OCI-M1 (cell line): ENCODE measurements at places on chromosomes 1 and 21.
A peak's percentile ranks its signal among the peaks of the same experiment; 100 is the strongest.

GRCh38 chr1:116763787-116764465 lies 9.7 kb downstream of the CD2 start:
- DNase-seq, result peak; percentile 50

DNA sequence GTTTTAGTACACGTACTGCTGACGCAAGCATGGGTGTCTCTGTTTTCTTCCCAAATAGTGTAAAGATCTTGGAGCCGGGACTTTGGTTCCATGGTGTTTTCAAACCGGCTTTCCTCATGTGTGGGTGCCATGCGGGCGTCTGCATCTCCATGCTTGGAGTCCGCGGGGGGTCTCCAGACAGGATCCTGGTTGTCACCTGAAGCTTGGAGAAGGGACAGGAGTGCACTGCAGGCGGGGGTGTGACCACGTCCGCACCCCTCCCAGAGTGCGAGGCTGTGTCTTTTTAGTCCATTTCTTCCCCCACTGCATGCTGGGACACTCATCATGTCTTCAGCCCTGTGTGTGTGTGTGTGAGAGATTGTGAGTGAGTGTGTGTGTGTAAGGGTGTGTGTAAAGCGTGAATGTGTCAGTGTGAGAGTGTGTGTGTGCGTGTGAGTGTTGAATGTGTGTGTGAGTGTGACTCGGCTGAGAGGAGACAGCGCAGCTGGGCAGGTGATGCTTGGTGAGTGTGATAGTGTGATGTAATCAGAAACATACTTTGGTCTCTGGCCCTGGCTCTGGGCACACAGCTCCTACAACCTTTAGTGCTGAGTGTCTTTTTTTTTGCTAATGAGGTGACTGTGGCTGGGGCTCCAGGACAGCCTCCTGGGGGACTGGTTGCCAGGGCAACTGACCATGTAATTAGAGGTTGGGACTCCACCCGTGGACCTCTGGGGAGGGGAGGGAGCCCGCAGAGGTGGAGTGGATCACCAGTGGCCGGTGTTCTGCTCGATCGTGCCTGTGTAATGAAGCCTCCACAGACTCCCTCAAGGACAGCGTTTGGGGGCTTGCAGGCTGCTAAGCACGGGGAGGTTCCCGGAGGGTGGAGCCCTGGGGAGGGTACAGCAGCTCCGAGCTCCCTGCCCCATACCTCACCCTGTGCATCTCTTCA lies 55.1 kb downstream of the AGPAT3 start:
- no peak for DNase-seq

DNA sequence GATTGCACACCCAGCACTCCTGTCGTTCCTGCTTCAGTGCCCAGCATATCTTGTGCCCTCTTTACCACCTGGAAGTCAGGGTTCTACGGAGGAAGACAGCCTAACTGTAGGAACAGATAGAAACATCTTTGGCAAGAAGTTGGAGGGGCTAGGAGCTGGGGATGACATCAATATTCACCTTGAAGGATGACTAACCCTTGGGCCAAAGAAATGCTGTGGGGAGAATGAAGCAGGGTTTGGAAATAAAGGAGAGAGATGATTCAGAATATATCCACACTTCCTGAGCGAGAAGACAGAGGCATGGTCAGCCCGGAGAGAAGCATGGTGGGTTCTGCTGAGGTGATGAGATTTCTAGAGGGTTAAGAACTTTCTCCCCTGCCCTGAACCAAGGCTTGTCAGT lies 4.6 kb upstream of the NKAIN1 start:
- DNase-seq, result no peak

DNA sequence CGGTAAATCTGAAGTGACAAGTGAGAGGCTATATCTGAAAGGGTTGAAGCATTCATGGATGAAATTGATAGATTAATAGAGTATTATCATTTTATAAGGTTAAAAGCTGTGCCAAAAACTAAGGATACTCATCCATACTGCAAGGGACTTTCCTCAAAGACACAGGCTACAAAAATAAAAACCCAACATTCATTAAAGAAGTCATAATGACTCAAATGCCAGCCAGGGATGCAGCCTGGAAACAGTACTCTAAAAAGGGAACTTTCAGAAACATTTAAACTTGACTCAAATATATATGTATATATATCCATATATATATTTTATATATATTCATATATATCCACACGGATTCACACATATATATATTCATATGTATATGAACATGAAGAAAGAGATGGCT lies 1.1 kb upstream of the TIAM1 start:
- no peak for DNase-seq

DNA sequence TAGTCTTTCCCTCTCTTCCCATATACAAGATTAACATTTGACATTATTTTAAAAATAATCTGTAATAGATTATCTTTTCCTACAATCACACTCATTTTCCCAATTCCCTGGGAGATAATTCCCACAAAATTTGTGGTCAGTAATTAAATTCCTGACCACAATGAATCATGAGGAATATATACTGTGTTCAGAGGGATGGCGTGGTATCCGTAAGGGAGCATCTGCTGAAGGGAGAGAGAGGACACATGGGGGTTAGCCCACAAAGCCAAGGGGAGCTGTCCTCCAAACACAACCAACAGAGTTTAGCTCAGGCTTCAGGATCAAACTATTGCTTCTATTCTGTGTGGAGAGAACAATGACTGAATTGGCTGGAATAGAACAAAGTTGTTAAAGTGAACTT lies 57.1 kb upstream of the PPP2R5A start:
- DNase-seq, result no peak

DNA sequence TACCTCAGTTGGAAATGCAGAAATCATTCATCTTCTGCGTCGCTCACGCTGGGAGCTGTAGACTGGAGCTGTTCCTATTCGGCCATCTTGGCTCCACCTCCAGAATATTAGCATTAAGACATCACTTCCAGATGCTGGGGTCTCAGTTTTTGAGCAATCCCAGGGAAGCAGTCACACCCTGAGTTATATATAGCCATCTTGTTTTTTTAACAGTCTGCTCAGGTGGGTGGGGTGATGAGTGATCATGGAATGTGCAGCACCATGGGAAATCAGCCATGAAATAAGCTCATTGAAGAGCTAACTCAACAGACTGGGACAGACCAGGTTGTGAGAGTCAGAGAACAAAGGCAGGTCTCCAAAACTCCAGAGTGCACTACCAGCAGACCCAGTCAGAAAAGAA lies 27.0 kb upstream of the HMGB4 start:
- no peak for DNase-seq

- DNase-seq, result no peak
Observed at GRCh38 chr1:228961511-228961910, 226.2 kb downstream of the RHOU start.

DNA sequence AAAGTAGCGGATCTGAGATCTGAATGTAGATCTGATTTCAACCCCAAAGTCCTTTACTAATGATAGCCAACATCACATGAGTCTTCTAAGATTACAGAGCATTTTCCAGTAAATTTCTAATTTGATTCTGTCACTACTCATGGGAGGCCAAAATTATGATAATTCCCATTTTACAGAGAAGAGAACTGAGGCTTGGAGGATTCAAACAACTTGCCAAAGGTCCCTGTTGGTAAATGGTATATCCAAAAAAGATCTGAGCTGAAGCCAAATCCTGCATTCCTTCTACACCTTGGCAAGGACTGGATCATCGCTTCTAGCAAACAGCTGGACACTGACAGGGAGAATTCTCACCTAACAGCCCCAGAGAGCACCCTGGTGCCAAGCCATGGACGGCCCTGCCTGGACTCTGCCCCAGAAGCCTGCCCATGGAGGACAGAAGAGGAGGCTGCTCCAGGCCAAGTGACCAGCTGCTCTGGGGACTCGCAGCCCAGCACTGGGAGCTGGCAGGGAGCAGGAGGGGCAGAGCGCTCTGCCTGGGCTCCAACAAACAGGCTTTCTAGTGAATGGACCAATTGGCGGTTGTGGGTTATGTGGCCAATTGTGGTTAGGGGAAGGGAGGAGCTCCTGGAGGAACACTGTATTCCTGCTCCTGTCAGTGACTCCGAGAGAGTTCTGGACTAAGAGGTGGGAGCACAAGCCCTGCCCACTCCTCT lies 6.4 kb upstream of the CSF1 start:
- no peak for DNase-seq

DNA sequence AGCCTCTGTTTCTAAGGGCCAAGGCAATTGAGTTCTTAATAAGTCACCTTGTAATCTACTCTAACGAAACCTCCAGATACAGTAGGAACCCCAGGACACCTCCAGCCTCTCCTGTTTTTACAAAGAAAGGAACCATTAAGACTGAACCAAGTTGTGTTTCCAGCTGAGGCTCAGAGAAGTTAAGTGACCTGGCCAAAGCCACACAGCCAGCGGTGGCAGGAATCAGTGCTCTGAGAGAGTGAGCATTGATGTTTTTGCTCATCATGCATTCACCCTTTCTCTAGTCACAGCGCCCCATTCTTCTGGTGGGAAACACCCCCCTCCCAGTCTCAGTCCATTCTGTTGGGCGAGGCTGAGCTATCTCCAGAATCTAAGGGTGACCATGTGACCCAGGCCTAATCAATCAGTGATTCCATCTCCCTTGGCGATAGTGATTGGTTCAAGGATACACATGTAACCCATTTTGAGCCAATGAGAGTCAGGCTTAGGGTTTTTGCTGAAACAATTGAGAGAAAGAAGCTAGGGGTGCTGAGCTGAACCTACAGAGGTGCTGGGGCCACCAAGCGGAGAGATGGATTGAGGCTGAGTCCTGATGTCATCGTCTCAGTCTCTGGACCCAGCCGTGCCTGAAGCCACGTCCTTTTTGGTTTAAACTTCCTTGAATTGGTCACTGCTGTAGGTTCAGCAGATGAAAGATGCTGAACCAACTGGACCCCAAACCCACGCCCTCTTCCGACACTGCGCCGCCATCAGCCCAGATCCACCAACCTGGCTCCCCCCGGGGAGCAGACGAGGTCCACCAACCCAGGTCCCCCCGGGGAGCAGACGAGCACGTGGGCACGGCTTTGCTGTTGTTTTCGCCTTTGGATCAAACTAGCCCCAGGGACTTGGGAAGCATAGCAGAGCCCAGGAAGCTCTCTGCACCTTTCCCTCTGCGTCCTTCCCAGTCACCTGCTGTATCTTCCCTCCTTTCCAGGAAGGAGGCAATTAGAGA lies 28.0 kb upstream of the RERE start:
- DNase-seq, result no peak

DNA sequence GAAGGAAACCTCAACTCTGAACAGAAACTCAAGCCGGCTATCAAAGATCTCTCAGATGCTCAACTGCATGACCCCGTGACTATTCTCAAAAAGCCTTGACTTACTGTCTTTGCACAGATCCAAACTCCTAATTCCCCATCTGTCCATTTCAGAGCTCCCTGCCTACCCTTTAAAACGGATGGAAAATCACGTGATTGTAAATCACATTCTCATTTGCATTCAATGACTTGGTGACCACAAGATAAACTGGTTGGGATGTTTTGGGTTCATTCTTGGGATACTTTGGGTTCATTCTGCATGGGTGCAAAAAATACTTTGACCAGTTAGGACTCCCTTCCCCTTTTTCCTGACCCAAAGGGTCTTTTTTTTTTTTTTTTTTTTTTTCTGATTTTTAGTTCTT lies 41.3 kb upstream of the RUNX1 start:
- DNase-seq, result no peak

GRCh38 chr1:193614817-193615216 lies 428.4 kb upstream of the B3GALT2 start:
- DNase-seq, result peak; percentile 20

DNA sequence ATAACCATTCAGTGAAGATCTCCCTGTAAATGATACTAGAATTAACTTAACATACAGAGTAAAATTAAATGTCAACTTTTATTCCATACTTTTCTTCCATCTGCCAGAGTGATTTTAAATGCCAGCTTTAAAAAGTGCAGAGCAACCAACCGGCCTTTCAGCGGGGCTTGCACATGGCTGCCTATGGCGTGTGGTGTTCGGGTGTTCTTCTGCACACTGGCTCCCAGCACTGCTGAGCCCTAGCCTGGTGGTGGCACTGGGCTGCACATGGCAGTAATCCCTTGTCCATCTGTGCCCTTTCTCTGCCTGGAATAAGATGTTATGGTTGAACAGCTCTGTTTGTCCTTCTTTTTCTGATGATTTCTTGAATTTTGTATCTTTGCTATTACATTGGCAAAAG lies 156.3 kb downstream of the SNX7 start:
- DNase-seq, result no peak

DNA sequence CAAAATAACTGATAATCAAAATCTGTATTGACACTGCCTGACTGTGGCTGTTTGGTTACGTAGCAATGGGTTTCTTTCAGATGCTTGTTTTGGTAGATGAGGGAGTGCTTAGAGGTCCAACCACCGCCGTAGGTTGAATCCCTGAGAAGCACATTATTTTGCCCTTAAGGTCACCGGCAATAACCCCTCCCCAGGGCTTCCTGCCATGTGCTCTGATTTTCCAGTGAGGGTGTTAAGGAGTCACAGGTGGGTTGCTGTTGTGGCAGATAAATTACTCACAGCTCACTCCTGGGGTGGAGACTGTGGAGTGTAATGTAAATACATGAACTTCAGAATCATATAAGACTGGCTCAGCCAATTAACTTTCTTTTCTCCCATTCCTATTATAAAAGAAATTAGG lies 81.5 kb upstream of the ZP4 start:
- no peak for DNase-seq

GRCh38 chr1:37794372-37795339 lies 1.0 kb downstream of the MANEAL start:
- DNase-seq, result no peak

GRCh38 chr1:233994112-233994511 lies 89.6 kb downstream of the SLC35F3 start:
- DNase-seq, result no peak

DNA sequence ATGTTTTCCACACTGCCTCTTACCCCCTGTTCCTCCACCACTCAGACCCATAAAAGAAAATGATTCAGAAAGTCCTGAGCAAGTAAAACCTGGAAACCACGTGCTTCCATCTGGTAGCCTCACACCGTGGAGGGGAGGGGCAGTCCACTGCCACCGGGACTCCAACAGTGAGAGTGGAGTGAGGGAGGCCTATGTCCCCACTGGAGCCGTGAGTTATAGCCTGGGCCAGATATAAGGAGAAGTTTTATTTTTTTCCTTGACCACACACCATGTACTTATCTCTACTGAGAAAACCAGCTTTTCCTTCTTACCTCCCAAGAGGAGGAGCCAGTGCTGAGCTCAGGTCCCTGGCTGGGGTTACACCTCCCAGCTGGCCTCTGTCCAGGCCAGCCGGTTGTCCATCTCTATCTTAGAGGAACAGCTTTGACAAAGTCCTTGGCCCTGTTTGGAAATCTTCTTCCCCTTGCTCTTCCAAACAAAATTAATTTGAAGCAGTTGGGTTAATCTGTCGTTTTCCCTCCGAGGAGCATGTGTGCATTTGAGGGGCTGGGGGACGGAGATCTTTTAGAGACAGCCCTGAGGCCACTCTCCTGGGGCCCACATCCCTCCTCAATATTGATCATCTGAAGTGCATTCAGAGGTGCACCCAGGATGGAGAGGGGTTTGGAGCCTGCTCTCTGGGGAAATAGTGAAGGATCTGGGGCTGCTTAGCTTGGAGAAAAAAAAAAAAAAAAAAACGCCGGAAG lies 49.1 kb upstream of the SERBP1 start:
- DNase-seq, result peak; percentile 95

GRCh38 chr1:101137144-101138126 lies 99.4 kb upstream of the S1PR1 start:
- peak; percentile 47 for DNase-seq
